Uterus (tissue), 4 donors: ENCODE measurements at places on chromosomes 6 and 20.
A peak's percentile ranks its signal among the peaks of the same experiment; 100 is the strongest.

GRCh38 chr20:13029687-13030375, 21.1 kb downstream of the SPTLC3 start:
- DNase-seq: no peak

DNA sequence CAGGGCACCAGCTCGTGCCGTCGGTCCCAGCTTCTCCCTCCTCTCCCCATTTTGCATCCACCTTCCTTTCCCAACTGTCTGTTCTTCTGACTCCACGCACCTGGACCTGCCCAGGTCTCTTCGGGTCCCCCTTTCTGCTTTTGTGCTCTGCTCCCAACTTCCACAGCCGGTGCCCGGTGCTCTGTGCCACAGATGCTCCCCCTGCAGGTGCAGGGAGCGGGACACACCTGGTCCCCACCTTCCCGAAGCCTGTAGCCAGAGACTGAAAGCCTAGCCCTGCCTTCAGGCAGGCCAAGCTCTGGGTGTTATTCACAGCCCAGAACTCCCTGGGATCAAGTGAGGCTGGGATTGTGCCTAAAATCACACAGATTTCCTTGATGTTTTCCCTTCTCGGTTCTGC, 24.6 kb upstream of the BMP7 start:
- no peak for DNase-seq

GRCh38 chr6:106880952-106881351, 93.6 kb downstream of the CD24 start:
- DNase-seq: no peak

GRCh38 chr6:155996151-155996550, 540.5 kb upstream of the NOX3 start:
- no peak for DNase-seq

DNA sequence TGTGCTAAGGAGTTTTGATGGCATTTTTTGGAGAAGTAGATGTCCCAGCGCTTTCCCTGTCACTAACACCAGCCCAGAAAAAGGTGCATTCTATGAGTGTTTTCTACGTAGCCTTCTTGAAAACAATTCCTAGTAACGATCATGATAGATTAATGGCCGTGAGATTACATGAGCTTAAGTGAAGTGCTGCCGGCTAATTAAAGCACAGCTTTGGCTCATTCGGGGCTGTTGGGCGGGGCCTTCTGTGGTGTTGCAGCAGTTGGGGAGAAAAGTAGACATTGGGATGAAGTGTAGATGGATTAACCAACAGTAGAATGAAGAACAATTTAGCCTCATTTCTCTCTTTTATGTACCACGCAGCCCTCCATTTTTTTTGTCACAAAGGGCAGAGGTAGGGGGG, 20.8 kb upstream of the TRAF3IP2 start:
- DNase-seq: peak; percentile 63

GRCh38 chr6:30814146-30815040, 69.9 kb upstream of the DDR1 start:
- no peak for DNase-seq

- DNase-seq: no peak
Measured at GRCh38 chr6:88445188-88445965, 279.2 kb upstream of the CNR1 start.

GRCh38 chr20:37166867-37167266, 12.3 kb upstream of the RPN2 start:
- no peak for DNase-seq

DNA sequence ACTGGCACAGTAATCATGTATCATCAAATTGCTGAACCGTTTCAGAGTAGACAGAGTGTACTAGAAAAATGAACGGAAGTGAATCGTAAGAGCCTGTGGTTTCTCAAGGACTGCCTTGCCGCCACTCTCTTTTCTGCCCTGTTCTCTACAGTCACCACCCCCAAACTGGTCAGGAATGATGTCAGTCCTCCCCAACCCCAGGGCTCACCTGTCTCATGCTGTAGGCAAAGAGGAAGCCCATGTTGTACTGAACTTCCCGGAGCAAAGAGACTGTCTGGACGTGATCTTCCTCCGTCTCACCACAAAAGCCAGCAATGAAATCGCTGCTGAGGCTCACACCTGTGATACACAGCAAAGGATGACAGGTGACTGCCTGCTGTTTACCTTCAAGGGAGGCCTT, 31.0 kb downstream of the CDK5RAP1 start:
- DNase-seq: no peak

- no peak for DNase-seq
Measured at GRCh38 chr6:104421650-104422049, 438.1 kb downstream of the HACE1 start.

DNA sequence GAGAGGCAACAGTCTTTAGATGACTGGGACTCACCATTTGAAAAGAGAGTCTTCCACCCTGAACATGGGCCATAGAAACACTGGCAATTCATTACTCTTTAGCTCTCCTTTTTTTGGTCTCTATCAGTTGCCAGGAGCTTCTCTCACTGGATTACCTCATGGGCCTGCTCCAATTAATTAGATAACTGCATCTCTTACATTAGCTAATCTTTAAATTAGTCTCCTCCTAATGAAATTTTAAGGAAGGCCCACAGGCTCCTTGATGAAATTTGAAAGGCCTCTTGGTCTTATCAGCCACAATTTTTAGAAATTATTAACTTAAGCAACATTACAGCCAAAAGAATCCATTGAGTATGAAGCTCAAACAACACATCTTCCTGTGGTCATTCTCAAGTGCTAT, 184.4 kb downstream of the UNC5CL start:
- DNase-seq: no peak

DNA sequence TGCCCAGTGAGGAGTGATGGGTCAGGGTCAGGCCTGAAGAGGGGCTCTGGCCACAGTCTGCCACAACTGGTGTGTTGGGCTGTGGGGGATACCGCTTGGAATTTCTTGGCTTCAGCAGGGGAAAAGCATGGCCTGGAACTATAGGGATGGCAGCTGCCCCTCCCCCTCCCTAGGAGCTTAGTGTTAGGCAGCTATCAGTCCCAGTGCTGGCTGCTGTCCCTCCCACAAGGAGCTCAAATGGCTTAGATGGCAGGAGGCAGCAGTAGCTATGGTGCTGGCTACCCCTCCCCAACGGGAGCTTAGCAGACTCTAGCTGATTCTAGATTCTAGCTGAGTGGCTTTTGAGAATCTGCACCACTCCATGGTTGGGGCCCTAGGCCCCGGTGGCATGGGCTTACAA, 414.5 kb upstream of the HSF2 start:
- DNase-seq: no peak

GRCh38 chr6:111210194-111210728, 123.0 kb downstream of the SLC16A10 start:
- no peak for DNase-seq

DNA sequence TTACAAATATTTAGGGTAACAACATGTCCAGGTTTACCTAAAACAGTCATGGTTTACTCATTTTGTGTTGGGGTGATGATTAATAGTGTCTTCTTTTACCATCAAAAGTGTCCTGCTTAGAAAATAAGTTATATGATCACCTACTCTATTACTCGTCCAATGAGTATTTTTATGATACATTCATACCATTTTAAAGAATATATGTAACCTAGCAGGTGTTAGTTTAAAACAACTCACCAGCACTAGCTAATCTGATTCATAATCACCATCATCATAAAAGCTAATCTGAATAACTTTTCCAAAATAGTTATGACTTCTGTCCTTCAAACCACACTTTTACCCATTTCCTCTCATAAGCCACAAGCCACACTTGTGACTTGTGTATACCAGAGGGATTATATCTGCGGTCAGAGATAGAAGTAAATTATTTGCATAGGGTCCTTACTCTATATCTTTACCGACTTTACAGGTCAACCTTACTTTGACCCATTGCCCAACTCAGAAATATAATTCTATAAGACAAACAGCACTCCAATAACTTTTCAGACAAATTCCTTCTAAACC, 33.3 kb upstream of the NRN1 start:
- no peak for DNase-seq

DNA sequence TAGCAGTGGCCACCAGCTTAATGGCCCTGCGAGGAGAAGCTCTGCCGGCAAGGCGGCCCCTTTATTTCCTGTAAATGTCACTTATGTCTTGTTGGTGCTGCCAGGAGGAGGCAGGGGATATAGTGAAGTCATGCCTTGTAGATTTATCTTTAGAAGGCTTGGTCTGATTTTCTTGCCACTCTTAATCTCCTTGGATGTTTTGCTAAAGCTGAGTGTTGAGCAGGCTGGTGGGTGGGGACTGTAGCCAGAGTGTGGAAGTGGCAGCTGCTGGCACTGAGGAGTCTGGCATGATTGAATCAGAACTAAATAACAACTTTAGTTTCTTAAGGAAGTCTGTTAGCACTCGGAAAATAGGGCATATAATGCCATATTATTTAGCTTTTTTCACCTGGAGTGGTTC, 77.9 kb downstream of the PHF20 start:
- DNase-seq: no peak

DNA sequence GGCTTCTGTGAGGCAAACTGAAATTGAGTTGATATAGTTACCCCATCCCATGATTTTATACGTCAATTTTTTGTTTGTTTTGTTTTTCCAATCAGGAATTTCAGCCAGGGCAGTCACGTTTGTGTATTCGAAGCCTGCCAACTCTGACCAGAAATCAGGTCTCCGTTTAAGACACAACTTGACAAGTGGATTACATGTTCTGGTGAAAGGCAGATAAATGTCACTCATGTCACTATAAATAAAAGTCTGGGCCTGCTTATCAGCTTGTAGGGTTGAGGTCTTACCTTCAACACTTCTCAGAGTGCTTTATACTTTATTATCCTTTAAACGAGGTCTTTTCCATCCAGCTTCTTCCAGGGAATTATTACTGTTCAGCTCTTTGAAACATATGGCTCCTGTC, 8.4 kb upstream of the XRN2 start:
- DNase-seq: no peak

DNA sequence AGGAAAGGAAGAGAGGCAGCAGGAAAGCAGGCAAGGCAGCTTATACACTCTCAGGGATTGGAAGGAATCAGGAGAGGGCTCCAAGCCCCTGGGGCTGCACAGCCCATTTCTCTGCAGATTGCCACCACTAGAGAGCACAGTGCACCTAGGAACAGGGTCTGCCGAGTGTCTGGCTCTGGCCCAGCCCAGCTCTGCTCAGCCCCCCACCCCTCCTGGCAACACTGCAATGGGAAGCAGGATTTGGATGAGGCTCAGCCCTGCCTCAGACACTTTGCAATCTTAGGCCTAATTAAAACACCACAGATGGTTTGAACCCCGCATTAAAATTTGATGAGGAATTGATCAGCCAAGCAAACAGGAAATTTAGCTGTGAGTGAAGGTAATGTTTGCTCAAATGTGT, 252.7 kb downstream of the DHX35 start:
- DNase-seq: no peak
